ENCODE measurements at places on chromosomes 5 and 9.

- DNase-seq: no peak
Measured at GRCh38 chr5:54689411-54690251, 172.1 kb downstream of the SNX18 start.

DNA sequence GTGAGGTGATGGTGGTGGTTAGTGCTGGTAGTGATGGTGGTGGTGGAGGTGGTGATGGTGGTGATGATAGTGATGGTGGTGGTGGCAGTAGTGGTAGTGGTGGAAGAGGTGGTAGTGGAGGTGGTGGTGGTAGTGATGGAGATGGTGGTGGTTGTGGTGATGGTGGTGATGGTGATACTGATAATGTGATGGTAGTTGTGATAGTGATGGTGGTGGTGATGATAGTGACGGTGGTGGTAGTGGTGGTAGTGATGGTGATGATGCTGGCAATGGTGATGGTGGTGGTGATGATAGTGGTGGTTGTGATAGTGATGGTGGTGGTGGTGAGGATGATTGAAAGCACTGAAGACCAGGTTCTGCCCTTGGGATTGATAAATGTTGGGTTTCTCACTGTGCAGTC is 85.2 kb upstream of the SLC1A3 start:
- DNase-seq: no peak

DNA sequence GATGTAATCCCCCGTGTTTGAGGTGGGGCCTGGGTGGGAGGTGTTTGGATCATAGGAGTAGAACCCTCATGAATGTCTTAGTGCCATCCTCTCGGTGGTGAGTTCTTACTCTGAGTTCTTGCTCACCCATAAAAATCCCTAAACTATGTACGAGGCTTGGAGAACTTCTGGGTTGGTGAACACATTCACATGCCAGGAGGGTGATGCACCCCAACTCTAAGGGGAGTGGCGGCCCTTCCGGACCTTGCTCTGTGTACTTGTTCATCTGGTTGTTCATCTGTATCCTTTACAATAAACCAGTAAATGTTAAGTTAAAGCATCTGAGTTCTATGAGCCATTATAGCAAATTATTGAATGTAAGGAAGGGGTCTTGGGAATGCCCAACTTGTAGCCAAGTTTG is 36.0 kb upstream of the RIC1 start:
- no peak for DNase-seq

DNA sequence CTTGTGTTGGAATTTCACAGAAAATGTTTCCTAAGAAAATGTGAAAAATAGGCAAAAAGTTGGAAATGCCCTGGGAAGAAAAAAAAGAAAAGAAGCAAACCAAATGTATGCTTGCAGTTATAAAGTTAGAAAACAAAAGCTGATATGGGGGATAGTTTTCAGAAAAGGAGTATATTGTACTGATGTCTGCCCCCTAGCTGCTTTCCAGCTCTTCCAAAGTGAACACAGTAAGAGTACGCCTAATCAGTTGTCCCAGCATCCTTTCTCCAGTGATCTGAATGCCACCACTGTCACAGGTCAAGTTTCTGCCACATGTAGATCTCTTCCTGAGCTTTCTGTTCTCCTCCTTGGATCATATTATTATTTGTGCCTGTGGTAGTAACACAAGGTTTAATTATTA is 5.8 kb downstream of the TYRP1 start:
- no peak for DNase-seq

- no peak for DNase-seq
Measured at GRCh38 chr5:112978836-112979235, 2.2 kb downstream of the DCP2 start.
